ENCODE measurements at places on chromosomes 11 and 22.
A peak's percentile ranks its signal among the peaks of the same experiment; 100 is the strongest.

DNA sequence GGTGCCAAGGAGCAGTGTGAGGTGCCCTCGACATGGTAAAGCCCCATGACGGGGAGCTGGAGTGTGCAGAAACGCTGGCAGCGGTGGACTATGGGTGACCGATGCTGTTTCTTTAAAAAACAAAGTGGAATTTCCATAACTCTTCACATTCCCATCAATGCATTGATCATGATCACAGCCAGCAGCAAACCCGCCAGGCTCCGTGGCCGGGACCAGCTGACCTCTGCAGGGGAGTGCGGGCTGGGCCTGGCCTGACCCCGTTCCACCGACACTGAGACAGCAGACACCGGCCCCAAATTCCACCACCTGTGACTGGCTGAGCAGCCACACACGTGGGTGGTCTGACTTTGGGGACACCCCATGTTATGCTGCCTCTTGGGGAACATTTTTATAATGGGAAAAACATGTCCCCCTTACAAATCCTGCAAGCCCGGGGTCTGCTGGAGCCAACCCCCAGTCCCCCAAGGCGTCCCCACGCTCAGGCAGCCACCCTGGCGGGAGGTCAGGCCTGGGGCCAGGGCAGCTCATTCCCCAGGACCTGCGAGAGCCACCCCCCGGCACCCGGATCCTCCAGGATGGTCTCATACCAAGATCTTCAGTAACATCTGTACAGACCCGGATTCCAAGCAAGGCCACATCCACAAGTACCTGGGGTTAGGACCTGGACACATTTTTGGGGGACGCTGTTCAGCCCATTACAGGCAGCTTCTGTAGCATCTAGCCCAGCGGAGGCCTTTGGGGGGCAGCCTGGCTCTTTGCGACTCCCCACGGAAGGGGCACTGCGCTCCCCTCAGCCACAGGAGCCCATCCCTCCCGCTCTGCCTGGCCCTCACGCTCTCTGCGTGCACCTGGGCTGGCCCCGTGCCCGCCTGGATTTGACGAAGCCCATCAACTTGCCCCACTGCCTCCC is 20.6 kb downstream of the OSBPL5 start:
- DNase-seq, result no peak

DNA sequence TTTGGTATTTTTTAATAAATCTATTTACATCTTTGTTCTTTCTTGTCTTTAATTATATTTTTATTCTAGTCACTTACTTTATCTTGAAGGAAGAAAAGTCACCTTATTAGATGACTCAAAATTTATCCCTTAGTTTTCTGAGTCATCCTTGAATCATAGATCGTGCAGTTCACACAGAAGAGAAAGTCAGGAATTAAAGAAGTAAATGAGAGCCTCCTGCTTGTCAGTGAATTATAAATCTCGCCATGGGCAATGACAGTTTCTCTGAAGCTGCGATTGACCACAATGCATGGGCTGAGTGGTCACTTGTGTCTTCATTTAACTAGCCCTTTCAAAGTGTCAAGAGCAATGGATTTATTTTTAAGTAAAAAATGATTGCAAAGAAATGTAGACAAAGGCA is 91.2 kb downstream of the LUZP2 start:
- DNase-seq, result no peak

DNA sequence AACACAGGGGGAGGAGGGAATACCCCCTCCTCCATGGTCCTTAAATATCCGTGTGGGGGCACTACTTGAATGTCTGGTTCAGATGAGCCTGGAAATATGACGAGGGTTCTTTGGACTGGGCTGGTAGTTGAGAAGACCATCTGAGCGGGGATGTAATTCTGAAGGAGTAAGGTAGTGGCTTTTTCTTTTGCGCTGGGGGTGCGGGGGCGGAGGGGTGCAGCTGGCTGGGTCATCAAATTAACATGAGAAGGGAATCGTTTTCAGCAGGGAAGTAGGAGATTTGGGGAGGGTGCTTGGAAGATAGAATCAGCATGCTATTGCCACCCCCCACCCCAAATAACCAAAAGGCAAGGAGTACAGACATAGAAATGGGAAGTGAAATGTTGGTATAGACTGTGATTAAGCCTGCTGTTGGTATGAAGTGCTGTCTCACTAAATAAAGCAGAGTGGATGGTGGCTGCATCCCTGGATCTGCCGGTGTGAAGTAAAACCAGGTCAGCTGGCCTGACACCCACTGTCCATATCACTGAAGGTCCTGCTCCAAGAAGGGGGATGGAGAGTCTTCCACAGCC is 121.9 kb upstream of the HSD17B12 start:
- DNase-seq, result no peak

DNA sequence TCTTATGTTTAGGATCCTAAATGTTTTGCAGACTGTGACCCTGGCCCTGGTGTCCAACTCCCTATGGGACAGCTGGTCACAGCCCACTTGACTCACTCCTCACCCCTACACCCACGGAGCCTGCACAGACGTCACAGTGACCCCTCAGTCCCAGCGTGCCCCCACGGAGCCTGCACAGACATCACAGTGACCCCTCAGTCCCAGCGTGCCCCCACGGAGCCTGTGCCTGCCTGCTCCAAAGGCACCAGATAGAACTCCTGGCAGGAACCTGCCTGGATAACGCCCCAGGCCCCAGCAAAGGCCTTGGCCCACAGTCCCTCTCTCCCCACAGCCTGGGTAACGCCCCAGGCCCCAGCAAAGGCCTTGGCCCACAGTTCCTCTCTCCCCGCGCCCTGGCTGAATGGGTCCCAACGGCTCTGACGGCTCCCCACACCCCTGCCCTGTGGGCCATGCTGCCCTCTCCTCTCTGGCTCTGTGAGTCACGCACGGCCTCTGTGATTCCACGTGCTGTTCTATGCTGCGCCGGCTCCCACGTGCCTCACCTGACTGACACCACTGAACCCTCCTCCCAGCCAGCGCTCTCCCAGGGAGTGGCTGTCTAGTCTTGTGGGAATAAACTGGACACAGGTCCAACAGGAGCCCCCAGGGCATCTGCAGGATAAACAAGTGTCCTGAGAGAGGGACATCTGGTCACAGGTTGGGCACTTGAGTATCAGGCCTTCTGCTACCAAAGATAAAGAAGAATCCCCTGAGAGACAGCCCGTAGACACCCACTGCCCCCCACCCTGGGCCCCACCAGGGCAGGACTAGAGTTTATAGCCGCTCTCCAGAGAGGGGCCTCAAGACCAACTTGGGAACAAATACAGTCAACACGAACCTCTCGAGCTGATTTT is 250.3 kb downstream of the BRD1 start:
- DNase-seq, result no peak

DNA sequence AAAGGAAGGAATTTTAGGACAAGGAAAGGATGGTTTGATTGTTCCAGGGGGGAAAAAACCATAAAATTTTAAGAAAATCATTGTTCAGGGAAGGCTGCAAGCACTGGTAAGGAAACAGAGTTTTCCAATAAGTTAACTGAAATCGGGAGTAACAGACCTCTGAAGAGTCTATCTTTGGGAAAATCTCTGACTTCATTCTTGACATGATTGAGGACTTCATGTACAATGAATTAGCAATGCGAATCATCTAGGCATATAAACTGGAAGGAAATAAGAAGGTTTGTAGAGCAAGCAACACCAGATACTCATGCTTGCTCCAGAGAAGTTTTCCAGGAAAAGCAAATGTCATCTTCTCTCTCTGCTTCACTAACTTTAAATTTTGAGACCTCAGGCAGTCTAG is 18.5 kb downstream of the APLP2 start:
- DNase-seq, result no peak

- DNase-seq, result no peak
Observed at GRCh38 chr11:105524286-105524685, 85.6 kb upstream of the GRIA4 start.

DNA sequence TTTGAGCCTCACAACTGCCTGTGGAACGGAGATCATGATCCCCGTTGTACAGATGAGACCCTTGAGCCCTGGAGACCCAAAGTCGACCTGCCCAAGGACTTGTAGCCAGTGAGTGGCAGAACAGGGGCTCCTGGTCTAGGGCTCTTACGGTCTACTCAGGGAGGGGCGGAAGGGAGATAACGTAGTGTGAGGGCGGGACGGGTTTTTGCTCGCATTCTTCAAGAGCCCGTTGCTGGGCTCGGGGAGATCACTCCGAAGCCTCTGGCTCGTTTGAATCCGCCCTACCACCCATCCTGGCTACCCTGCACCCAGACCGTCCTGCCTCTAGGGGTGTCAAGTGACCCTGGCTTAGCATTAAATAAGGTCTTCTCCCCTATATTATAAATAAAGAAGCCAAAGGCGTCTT is 639 bp downstream of the CRY2 start:
- no peak for DNase-seq

DNA sequence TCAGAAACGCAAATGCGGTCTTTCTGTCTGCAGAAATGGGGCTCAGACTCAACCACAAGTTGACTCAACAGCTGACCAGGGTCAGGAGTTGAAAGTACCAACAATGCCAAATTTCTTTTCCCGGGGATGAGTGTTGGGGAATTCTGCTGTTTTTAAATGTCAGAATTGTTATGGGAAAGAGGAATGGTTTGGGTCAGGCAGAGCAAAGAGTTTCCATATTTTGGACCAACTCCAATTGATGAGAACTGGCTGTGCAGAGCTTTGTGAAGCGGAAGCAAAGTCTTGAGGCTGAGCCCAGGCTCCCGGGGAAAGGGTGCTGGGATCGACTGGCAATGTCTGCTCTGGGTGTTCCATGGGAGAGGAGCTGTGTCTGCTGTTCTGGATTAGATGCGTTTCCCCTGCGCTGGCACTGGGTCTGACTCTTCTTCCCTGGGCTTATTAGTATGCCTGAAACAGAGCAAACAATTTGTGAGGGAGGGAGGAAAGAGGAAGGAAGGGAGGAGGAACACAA is 36.2 kb downstream of the TXN2 start:
- DNase-seq, result no peak

- DNase-seq, result no peak
Observed at GRCh38 chr22:44379817-44380755, 67.3 kb upstream of the SHISAL1 start.

- DNase-seq, result no peak
Observed at GRCh38 chr11:71388637-71389235, 59.5 kb downstream of the DHCR7 start.

- DNase-seq, result no peak
Observed at GRCh38 chr11:59689015-59689414, 20.2 kb upstream of the PATL1 start.

DNA sequence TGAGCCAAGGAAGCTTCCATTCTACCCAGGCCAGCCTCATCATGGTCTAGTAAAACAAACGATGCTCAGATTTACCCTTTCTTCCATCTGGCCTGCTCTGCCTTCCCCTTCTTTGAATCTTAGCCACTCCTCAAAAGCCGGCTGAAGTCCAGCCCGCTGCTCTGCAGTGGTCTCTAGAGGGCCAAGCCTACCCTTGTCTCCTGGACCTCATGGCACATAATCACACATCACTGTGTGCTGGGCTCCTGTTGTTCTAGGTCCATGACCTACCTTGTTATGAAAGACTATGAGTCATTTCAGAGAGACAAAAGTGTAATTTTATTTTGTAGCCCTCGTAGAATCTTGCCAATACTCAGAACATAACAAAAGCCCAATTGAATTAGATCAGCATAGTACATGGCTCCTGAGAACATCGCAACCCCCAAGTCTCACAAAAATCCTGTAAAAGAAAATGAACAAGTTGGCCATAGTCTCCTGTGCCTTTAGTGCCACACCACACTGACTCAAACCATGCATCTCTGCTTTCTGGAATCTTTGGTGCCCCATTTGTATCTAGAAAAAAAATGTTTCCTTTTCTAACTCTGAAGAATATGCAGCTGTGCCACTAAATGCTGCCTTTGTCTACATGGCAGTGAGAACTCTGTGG is 192.7 kb downstream of the OPCML start:
- no peak for DNase-seq

- no peak for DNase-seq
Observed at GRCh38 chr11:96055706-96056387, 131.9 kb upstream of the MTMR2 start.

DNA sequence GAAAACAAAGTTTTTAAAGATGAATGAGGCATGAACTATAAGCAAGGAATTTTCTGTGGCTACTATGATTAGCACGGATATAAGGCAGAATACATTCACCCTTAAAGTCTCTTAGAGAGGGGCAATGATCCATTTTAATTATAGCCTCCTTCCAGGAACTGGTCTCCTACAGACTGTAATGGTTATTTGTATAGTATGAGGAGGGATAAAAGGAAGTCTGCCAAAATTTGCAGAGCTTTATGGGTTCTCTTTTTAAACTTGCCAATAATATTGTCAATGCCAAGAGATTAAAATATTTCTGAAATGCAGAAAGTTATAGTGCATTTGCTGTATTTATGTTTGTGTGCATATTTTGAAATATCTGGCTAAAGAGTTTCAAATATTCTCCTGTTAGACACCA is 271.4 kb upstream of the LUZP2 start:
- DNase-seq, result no peak

DNA sequence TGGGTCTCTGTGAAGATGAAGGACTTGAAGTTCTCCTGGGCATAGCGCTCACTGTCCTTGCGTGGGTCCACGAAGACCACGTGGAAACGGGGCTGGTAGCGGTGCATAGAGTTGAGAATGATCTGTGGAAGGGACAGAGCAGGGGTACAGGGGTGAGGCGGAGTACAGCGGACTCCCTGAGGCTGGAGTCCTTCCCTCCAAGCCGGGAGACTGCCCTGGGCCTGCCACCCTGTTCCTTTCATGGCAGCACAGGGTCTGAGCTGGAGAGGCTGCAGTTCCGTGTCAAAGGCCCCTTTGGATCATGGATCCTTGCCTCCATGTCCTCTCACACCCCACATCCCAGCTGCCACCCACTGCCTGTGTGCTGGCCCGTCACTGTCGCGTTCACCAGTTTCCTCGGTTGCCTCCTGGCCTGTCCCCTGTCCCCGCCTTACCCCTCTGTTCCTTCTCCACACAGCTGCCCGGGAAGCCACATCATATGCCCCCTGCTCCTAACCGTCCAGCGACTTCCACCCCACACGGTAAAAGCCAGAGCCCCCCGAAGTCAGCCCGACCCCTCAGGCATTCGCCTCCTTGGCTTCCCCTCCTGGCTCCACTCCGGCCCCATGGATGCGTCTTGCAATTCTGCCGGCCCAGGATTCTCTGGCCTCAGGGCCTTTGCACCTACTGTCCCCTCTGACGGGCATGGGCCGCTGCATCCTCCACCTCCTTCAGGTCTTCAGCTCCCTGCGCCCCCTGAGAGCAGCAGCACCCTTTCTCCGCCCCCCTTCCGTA is 3.4 kb upstream of the NUDT8 start:
- DNase-seq, result no peak

DNA sequence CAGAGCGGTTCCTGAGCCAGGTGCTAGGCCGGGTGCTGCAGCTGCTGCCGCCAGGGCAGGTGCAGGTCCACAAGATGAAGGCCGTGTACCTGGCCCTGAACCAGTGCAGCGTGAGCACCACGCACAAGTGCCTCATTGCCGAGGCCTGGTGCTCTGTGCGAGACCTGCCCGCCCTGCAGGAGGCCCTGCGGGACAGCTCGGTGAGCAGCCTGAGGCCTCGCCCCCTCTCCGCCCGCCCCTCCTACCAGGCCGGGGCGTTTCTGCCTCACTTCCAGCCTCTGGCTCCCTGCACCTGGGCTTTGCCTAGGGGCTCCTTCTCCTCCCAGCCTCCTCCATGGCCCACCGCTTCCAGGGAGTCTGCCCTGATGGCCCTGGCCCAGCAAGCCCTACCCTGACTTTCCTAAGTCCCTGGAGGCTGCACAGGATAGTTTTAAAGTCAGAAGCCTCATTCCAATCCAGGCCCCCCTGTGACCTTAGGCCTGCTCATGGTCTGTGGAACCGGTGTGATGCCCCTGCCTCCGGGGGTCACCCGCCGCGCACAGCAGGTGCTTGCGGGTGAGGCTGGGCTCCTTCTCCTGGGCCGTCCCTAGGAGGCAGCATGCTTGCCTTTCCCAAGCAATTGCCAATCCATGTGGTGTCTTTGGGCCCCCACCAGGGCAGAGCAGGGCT is 5.5 kb downstream of the TCIRG1 start:
- peak; percentile 49 for DNase-seq

Measured in NCI-H774 (cell line).